ENCODE measurements at places on chromosomes 11 and 22.

GRCh38 chr11:74299015-74299414 is 12.4 kb downstream of the P4HA3 start:
- no peak for DNase-seq

DNA sequence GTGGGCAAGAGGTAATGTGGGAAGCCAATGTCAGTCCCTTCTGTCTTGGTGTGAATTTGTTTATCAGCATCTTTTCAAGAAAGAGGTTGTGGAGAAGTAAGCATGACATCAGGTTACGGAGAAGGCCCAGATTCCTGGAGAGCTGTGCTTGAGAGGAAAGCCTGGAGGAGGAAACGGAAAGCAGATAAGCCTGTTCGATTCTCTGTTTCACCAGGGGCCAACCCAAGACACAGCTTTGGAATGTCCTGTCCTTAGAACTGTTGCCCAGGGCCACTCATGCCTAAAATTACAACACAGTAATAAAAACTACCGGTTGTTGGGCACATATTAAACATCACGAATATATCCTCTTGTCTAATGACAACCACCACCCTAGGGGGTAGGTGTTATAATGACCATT is 148.5 kb downstream of the NAV2 start:
- no peak for DNase-seq

GRCh38 chr22:19152942-19153883 is 3.1 kb upstream of the GSC2 start:
- no peak for DNase-seq

- DNase-seq = no peak
Observed at GRCh38 chr11:62055970-62056369, 67.8 kb upstream of the INCENP start.

DNA sequence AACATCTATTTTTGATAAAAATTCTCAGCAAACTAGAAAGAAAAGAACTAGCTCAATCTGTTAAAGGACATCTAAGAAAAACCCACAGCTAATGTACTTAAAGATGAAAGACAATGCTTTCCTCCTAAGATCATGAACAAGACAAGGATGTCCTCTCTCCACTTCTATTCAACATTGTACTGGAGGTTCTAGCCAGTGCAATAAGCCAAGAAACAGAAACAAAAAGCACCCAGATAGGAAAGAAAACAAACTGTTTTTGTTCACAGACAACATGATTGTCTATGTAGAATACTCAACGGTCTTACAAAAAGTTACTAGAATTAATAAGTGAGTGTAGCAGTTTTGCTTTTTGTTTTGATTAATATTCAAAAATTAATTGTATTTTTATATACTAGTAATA is 7.8 kb downstream of the CD3D start:
- no peak for DNase-seq

- no peak for DNase-seq
Observed at GRCh38 chr11:127027789-127028188, 27.2 kb upstream of the KIRREL3 start.

- no peak for DNase-seq
Observed at GRCh38 chr11:11586465-11586864, 35.3 kb downstream of the GALNT18 start.

DNA sequence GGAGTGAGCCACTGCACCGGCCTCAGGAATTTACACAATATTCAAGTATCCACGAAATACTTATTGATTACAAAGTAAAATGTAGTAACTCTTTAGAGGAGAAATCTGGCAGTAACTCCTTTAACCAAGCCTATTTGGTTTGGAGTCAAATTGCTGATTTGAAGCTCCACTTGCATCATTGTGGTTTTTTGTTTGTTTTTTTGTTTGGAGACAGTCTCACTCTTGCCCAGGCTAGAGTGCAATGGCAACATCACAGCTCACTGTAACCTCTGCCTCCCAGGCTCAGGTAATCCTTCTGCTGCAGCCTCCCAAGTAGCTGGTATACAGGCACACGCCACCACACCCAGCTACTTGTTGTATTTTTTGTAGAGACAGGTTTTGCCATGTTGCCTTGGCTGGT is 6.4 kb upstream of the QSER1 start:
- no peak for DNase-seq

GRCh38 chr11:44604171-44604581 is 38.7 kb downstream of the CD82 start:
- no peak for DNase-seq

GRCh38 chr11:80726236-80726635 is 1285.4 kb upstream of the TENM4 start:
- no peak for DNase-seq

DNA sequence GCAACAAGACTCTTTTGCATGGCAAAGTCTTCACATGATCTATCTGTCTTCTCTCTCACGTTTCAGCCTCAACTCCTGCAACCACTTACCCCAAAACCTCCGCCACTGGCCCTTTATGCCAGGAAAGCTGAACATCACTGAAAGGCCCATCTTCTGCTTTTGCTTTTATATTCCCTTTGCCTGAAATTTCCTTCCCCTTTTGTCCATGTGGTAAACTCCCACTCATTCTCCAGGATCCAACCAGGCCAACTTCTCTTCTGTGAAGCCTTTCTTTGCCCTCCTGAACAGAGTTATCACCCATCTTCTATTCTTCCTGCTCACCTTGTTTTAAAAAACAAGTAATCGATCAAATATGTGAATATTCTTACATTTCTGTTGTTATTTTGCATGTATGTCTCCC is 117.8 kb downstream of the WNT11 start:
- no peak for DNase-seq

DNA sequence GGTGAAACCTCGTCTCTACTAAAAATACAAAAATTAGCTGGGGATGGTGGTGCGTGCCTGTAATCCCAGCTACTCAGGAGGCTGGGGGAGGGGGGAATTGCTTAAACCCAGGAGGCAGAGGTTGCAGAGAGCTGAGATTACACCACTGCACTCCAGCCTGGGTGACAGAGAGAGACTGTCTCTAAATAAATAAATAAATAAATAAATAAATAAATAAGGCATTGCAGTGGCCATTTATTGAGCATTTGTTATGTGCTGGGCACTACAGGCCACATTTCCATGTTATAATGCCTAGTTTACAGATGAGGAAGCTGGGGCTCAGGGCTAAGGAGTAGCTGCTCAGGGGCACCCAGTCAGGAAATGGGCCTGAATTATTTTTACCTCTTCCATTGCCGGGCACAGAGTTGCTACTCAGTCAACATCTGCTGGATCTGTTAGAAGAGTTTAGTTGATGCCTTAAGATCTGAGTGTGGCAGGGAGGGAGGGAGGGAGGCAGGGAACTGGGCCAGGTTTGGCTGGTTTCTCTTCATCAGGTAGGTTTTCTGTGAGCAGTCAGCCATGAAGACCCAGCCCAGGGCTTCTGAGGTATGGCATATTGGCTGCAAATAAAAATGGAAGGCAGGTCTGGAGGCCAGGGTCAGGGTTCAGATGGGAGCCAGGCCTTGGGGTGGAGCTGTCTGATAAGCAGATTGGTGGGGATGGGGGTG is 5.6 kb downstream of the PVALB start:
- DNase-seq = no peak

DNA sequence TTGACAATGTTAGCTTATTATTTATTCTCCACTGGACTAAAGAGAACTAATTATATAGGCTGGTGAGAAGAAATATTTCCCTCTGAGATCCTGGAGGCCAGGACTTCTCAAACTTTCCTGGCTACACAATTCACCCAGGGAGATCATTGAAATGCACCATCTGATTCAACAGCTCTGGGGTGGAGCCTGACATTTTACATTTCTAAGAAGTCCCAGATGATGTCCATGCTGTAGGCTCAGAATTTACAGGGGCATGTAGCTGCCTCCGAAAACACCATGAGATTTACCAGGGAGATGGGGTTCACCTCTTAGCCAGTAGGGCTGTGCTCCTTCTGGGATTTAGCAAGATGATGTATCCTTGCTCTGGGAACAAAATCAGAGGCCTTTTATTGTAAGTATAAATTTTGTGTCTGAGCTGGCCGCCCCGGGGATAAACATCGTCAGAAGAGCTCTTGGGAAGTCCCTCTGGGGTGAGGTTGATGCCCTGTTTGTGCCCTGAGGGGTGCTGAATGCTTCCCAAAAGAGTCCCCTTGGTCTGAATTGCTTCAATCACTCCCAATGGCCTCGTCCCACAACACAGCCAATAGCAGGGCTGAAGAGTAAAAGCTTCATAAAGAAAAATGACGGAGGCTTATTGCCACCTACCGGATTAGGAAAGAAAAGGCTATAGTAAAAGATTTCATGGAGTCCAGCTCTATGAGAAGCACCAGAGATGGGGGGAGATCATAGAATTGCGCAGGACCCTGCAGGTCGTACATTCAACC is 33.4 kb upstream of the API5 start:
- DNase-seq = no peak

- no peak for DNase-seq
Observed at GRCh38 chr22:35587896-35588295, 29.2 kb downstream of the MB start.
